Activated gamma-delta T cell treated with Interleukin-2 at 50 U/mL for 16 hours (primary cell): ENCODE measurements at places on chromosomes 3 and 15.
A peak's percentile ranks its signal among the peaks of the same experiment; 100 is the strongest.

GRCh38 chr15:51758645-51759044 lies 7.2 kb downstream of the TMOD2 start:
- no peak for DNase-seq

DNA sequence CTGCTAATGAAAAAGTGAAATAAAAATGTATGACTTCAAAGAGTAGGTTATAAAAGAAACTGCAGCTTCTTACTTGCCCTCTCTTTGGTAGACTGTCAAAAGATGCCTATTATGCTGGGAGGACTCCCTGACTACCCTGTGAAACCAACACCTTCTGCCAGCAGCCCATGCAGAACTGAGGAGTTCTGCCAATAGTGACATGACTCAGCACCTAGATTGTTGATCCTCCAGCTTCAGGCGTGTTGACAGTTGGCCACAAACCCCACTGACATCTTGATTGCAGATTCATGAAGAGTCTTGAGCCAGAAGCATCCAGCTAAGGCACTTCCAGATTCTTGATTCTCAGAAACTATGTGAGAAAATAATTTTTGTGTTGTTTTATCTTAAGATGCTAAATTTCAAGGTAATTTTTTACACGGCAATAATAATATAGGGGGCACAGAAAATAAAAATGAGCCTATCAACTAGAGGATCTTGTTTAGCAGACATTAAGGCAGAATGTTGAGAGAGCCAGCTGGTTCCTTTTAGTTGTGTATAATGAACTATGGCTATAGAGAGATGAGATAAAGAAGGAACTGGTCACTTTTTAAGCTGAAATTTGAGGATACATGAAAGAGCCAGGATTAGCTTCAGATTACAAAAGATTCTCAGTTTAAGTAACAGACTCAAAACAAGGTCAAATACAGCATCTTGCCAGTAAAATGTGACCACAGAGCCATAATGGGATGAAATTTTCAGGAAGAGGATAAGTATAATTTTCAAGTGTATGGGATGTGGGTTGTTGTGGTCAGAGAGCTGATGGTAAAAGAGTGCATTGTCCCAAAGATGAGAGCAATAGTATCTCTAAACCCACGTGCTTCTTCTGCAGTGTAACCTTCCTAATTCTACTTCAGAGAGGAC lies 588.7 kb upstream of the CBLB start:
- no peak for DNase-seq

DNA sequence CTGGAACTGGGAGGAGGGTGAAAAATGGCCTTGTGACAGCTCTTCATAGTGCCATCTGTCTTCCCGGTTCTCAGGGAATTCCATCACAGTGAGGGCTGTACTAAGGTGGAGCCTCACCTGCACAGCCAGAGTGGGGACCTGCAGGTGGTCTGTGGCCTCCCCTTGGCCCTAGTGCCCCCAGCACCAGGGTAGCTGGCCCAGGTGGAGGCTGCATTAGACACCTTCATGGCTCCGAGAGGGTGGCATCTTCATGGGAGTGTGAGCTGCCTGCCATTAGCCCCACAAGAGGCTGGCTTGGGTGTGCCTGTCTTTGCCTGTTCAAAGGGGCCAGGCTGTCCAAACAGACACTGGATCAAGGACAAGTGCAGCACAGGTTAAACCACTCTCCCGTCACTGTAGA lies 95.5 kb upstream of the PRR23E start:
- DNase-seq: no peak

GRCh38 chr15:56244811-56245576 lies 1.3 kb upstream of the RFX7 start:
- peak; percentile 6 for DNase-seq

GRCh38 chr15:82698711-82699345 lies 10.8 kb downstream of the AP3B2 start:
- DNase-seq: no peak

DNA sequence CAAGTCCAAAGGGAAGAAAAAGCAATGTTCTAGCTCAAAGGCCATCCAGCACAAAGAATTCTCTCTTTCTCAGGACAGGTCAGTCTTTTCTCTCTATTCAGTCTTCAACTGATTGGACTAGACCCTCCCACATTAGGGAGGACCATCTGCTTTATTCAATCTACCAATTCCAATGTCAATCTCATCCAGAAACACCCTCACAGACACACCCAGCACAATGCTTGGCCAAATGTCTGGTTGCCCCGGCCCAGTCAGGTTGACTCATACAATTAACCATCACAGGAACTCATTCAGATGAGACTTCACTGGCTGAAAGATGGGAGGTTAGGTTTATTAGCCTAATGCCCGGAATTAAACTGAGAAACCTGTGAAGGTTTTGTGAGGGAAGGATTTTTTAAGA lies 32.4 kb downstream of the ACAN start:
- DNase-seq: no peak

DNA sequence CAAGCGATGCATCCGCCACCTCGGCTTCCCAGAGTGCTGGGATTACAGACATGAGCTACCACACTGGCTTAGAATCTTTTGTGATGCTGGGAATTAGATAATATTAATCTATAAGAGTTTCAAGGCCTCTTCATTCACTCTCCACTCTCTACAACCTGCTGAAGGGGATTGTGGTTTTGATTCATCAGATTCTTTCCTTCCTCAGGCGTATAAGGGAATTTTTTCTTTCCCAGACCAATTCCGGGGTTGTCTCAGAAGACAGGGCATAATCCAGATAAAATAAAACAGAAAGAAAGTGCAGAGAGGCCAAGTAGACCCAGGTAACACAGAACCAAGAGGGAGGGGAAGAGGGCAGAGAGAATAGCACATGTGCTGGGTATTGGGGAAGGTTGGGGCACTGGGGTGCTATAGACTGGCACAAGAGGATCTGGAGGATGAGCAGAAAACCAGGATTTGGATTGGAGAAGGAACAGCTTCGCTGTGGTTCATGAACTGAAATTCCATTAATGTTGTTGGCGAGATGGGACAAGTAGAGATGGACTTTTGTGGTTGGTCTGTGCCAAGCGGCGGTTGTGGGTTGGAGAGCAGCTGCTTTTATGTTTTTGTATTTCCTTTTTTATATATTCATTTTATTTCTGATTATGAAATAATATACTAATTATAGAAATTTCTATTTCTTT lies 12.8 kb downstream of the ARL6IP5 start:
- no peak for DNase-seq

- no peak for DNase-seq
Measured at GRCh38 chr15:67745073-67746006, 80.0 kb upstream of the SKOR1 start.

- DNase-seq: no peak
Measured at GRCh38 chr3:7209098-7209497, 348.2 kb downstream of the GRM7 start.

DNA sequence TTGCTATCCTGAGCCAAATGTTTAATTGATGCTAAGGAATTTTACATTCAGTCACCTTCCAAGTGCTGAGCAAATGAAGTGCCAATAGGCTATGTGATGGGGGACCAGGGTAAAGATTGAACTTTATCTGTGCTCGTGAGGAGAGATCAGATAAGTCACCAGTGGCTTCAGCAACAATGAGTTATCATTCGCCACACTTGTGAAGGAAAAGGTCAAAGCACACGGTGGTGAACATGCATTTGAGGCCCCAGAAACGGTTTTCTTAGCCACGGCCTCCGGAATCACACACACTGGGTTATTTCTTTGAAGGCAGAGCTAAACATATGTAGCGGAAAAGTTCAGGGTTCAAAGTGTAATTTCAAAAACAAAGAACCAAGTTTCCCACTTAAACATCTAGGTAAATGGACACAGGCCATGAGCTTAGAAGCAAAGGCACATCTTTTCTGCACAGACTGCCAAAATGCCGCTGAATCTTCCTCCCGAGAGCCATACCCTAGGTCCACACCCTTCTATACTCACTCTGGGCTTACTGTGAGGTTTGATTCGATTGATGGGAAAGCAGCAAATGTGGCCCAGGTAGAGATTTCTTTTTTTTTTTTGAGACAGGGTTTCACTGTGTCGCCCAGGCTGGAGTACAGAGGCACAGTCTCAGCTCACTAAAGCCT lies 268.5 kb downstream of the SHQ1 start:
- no peak for DNase-seq

- no peak for DNase-seq
Measured at GRCh38 chr3:24588629-24589512, 94.2 kb upstream of the THRB start.

GRCh38 chr3:41338276-41338675 lies 139.0 kb downstream of the CTNNB1 start:
- no peak for DNase-seq

- no peak for DNase-seq
Measured at GRCh38 chr3:122714273-122714672, 33.6 kb downstream of the PARP14 start.

DNA sequence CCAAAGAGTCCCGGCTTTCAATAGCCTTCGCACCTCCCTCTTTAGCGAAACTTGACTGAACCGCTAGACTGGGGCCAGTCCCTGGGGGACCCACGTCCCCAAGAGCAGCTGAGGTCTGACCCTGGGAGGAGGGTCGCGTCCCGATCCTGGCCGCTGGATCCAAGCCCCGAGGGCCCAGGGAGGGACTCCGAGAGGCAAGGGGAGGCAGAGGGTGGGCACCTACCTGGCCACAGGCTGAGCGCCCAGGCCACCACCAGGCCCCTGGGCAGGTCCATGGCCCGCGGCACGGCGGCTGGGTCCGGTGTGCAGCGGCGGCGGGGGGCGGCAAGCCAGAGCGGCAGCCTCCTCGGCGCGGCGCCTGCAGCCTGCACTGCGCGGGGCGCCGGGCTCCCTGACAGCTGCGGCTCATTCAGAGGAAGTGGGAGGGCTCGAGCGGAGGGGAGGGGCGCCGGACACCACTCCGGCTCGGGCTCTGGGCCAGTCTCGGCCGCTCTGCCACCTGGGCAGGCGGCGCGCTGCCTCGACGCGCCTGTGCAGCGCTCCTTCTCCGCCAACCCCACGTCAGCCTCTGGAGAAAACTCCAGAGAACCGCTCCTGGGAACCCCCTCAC lies at the start of gene ITGA11:
Gene ITGA11 (minus strand): TSS at position 372 of the 610 bp plus-strand sequence. CDS start 97 bp downstream, at position 275.
- no peak for DNase-seq

DNA sequence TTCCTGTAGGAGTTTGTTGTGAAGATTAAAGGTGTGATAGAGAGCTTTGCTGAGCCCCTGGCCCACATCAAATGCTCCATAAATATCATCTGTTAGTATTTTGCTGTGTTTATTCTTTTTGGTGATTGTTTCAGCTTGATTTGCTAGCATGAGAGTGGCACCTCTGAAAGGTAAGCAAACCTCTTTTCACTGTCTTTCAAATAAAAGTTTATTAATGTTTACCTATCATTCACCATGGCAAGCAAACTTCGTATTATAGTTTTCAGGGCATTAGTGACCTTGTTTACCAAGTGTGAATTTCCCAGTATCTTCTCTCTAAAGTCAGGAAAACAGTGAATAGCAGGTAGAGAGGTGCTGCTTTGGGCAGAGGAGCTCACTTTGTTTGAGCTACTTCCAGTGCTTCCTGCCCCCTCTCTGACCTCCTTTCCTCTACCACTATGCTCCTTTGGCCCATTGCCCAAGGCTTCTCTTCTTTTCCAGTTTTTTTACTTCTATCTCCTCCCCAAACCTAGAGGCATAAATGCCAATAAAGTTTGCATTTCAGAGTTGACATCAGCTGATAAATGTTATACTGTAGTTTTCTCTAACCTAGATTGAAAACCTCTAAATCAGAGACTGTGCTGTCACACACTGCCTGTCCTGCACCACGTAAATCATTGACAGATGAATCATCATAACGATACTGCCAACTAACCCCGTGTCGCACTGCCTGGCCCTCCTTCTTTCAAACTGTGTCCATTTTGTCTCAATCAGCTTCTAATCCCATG lies 569.0 kb downstream of the TUSC7 start:
- no peak for DNase-seq

DNA sequence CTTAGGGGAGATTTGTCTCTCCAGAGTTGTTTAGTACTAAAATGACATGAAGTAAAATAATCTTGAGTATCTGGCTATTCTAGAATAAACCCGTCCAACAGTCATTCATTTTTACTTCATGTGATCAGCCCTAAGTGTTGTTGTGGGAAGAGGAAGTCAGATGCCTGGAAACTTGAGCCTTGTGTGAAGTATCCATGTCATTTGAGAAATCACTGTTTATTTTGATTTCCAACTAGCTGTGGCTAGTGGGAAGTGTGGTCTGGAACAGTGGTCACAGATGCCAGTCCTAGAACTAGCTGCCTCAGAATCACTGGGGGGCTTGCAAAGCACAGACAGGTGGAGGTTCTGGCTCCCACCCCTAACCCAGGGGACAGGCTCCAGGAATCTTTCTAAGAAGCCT lies 77.7 kb upstream of the LIMD1 start:
- DNase-seq: no peak

DNA sequence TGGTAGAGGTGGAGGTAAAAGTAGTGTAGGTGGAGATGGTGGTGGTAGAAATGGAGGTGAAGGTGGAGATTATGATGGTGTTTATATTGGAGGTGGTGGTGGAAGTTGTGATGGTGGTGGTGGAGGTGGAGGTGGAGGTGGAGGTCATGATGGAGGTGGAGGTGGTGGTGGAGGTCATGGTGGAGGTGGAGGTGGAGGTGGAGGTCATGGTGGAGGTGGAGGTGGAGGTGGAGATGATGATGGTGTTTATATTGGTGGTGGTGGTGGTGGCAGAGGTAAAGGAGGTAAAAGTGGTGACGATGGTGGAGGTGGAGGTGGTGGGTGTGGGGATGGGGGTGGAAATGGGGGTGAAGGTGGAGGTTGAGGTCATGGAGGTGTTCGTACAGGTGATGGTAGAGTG lies 107.8 kb downstream of the ASB7 start:
- no peak for DNase-seq

DNA sequence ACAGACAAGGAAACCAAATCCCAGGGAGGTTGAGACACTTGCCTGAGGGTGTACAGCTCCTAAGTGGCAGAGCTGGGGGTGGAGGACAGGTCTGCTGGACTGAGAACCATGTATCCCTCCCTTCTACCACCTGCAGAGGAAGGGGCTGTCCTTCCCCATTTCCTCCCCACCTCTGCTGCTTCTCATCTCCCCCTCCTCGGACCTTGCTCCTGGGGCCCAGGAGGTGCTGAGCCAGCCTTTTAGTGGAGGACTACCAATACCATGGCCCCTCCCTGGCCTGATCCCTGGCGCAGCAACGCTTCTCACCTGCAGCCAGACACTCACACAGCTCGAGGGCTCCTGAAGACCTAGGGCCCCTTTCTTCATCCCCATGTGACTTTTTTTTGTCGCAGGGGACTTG lies 50.4 kb downstream of the IDH2 start:
- DNase-seq: no peak

DNA sequence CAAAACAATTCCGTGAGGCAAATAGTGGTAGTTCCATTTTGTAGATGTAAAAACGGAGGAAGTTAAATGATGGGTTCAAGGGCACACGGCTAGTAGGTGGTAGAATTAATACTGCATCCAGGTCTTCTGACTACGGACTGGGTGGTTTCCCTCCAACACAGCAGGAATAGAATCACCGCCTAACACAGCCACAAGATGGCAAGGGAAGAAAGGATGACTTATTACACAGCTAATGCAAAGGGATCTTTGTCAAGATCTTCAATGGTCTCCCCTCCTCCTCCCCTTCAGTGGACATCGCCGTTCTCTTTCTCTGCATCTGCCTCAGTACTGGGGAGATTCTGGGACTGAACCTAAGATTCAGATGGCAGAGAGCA lies 524 bp upstream of the TOPBP1 start:
- no peak for DNase-seq

DNA sequence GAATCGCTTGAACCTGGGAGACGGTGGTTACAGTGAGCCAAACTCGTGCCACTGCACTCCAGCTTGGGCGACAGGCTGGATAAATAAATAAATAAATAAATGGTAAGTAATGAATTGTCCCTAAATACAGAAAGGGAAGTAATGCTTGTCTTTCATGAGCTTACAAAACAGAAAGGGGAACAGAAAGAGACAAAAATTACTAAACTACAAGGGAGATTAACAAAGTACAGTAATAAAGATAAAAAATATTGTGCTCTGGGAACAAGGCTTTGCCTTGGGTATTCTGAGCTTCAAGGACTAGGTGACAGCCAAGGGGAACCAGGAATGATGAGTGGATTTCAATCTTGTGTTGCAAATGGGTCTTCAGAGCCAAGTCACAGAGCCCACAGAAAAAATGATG lies 9.2 kb upstream of the HLTF start:
- no peak for DNase-seq
